ENCODE measurements at places on chromosomes 2 and 18.

DNA sequence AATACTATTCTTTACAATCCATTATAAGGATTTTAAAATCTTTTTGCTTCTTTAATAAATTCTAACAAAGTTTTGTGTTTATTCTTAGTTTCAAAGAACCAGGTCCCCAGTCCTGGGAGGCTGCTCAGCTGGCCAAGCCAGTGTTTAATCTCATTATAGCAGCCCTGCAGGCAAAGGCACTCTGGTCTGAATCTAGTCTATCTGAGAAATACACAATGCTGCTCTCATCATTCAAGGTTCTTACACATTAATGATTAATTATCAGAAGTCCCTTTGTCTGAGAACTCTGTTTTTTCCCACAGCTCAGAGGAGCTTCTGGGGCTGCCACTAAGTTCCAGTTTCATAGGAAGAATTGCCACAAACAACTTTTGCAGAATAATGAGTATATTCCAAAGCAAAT lies 27.7 kb downstream of the KCTD18 start:
- peak; percentile 85 for DNase-seq

DNA sequence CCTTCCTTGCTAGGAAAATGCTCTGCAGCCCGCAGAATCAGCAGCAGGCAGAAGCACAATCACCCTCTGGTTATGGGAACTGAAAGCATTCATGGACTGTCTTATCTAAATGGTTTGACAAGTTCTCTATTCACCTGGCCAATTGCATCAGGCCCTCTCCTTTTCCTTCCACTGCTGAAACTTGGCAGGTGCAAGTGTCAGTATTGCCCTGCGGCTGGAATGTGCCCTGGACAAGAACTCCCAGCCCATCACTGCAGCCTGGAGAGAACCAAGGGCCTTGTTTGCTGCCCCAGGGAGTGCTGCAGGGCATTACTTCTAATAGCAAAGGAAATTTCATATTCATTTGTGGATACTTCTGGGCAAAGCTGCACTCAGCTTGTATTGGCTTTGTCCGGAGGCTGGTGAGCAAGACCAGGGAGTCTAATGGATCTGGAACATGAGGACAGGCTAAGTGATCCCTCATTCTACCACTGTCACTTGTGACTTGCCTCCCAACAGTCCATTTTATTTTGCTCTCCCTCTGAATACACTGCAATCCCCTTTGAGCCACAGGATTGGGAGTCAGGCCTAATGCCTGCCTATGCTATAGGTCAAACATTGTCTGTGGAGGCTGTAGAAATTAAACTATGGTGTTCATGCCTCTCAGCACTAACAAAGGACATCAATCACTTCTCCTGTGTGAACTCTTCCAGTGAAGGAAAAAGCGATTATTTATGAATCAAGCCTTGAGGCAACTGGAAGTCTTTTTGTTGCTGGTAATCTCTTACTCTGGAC lies 116.9 kb downstream of the LYPD6B start:
- no peak for DNase-seq

DNA sequence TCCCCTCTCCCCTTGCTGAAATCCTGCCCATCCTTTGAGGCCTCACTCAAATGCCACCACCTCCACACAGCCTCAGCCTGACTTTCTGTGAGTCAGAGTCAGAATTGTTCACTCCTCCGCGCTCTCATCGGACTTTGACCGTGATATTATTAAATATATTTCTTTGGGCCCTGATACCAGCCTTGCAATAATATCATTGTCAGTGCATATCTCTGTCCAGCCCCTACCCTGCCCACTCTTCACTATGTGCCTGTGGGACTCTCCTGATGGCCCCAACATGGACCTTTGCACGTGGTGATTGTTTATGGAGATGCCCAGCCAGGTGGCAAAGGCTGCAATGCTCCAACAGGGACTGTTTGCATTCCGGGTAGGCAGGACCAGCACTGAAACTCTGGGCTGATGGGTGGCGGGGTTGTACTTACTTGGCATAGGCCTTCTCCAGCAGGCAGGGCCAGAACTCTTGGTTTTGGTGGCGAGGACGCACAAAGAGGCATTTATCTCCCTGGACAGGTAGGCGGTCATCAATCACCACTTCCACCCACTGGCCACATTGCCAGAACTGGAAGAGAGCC lies 37.3 kb downstream of the CAPN13 start:
- no peak for DNase-seq

GRCh38 chr2:17104454-17104853 lies 413.8 kb downstream of the RAD51AP2 start:
- no peak for DNase-seq

DNA sequence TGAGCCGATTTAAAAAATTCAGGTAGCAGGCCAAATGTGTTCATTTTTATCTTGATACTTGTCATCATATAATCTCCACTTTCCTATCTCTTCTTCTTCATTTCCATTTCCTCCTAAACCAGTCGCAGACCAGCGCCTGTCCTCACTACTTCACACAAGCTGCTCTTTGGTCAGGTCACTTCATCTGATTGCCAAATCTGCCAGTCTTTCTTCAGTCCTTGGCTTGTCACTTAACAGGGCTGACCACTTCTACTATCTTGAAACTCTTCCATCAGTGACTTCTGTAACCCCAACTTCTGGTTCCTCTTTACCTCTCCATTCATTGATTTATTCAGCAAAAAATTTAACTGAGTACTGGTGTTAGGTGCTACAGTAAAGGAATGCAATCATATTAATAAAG lies 18.0 kb upstream of the SPRED2 start:
- no peak for DNase-seq

DNA sequence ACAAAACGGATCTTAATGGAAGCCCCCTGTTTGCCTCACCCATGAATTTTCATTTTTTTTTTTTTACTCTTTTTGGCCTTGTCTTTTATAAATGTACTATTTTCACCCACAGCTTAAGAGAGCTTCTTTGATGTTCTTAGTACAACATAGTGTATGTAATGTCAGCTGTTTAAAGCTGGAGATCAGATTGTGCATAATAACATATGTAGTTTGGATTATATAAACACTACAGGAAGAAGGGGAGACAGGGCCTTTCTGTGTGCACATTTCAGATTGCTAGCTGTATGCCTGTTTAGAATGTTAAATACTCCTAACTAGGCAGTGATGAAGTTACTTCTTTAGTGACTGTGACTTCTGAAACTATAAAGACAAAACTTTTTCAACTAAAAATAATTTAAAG lies 2.1 kb upstream of the TANC1 start:
- DNase-seq, result peak; percentile 23

DNA sequence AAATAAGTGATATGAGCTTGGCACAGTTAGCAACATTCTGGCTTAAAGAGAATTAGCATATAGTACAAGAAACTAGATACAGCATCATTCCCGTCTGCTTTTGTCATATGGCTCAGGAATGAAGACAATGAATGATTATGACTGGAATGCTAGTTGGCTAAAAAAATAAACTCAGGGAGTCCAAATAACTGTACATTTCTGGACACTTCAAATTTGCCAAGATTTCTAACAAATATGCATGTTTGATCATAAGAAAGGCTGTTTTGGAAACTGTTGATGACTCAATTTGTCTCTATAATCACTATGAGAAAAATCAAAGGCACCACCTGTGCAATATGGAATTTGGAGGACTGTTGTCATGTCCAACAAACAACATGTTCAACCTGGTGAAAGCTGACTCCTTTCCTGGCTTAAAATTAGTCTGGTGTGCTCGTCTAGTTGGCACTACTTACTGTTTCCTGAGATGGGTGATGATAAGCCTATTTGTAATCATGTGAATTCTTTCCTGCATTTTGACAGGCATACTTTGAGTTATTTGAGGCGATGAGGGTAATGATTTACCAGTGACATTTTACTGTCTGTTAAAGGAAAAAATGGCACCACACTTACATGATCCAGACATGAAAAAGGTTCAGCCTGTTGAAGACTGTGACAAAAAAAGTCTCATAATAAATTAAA lies 133.9 kb upstream of the CDH20 start:
- DNase-seq, result peak; percentile 4

- DNase-seq, result no peak
Measured at GRCh38 chr2:13260402-13260801, 543.7 kb downstream of the TRIB2 start.

- DNase-seq, result no peak
Measured at GRCh38 chr2:68749345-68749744, 14.7 kb downstream of the ARHGAP25 start.

GRCh38 chr2:241105641-241106040 lies 3.6 kb upstream of the MTERF4 start:
- DNase-seq, result peak; percentile 72

GRCh38 chr2:64466478-64467085 lies 12.6 kb downstream of the LGALSL start:
- no peak for DNase-seq

DNA sequence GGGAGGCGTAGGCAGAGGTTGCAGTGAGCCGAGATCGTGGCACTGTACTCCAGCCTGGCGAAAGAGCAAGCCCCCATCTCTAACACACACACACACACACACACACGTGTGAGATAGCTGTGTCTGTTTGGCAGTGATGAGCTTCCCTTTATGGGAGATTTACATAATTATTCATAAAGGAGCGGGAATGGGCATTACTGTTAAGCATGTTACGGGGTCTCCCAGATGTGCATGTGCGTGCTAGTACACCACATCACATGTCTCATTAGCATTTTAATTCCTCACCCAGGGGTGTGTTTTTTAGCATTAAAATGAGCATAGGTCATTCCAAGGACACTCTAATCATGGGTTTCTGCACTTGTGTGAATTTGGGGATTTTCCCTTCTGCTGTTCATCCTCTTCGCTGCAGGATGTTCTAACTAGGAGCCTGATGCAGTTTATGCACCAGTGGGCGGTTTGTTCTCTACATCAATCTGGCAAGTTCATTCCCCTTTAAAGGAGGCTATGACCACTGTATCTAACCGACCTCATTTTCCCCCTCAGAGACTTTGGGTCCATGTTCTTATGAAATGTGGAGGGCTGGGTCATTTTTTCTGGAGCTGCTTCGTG lies 1.0 kb upstream of the FAM178B start:
- no peak for DNase-seq

DNA sequence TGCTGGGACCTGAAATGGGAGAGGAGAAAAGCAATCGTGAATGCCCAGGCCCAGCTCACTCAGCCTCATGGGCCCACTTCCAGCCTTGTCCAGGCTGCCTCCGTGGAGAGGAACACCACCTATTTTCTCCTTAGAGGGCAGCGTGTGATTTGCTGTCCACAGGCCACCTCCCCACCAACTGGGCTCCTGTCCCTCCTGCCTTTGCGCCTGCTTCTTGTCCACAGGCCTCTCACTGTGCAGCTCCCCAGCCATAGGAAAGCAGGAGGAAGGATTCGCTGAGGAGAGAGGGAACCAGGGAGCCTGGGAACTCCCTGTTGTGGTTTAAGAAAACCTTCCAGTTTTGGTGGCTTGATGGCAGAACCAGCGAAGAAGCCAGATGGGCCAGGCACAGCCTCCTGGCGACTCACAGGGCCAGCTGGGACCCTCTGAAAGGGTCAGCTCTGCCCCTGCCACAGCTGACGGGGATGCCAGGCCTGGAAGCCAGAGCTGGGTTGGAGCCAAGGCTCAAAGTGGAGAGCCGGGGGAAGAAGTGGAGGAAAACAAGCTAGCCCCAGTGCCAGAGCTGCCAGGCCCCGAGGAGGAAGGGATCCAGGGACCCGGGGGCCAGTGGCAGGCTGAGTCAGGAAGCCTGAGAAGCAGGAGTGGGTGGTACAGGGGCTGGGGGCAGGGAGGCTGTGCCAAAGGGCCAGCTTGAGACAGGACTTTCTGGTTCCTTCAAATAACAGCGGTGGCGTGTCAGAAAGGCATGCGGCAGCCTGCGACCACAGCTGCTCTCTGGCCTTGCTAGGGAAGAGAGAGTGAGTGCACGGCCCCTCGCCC lies 9.9 kb downstream of the TMBIM1 start:
- no peak for DNase-seq

Data from NCI-H82 (cell line).